ENCODE measurements at places on chromosomes 1 and 21.

GRCh38 chr1:64242895-64243756 lies 39.7 kb downstream of the UBE2U start:
- DNase-seq, result peak; percentile 33

DNA sequence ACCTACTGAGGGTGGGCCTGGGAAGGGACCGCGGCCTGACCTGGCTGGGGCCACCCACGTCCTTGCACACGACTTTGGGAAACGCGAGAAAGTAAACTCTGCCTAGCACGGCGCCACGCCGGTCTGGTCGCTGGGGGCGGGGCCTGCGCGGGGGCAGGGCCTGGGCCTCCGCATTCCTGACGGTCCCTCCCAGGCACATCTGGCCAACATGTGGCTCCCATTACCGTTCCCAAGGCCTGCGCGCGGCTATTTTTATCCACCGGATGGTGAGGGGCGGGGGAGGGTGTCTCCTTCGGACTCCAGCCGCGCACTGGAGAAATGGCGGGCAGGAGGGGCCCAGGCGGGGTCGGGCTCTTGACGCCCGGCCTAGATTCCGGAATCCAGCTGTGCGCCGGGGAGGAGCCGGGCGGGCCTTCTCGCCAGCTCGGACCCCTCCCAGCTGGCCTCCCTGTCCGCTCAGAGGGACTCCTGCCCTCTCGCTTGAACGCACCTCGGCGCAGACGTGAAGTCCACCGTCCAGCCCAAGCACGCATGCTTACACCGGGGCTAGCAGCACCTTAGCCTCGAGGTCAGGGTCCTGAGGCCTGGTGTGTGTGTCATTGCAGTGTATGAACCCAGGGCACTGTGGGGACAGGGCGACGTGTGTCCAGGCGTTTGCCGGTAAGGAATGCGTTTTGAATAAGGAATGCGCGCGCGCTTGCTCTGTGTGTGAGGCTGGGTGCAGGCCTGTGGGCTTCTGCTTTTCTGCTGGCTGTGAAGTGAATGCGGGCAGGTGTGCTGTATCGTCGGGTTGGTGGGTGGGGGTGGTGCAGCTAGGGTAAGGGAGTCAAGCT lies 2.1 kb downstream of the EVA1B start:
- peak; percentile 90 for DNase-seq

DNA sequence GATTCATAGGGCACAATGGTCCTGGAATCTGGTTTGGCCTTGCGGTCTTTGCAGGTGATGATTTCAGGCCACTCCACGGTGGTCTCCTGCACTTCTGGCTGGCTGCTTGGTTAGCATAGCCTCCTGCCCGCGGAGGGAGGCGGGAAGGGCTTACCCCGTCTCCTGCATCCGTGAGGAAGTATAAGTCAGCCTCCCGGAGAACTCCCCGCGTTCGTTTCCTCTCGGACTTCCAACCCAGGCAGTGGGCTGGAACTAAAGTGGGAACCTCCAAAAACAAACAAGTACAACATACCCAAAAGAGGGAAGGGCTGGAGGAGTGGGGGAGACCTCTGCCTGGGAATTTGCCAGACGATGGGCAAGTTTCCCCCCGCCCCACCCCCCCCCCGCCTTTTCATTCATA lies 939 bp upstream of the CCN1 start:
- DNase-seq, result peak; percentile 40

- DNase-seq, result no peak
Observed at GRCh38 chr1:114712977-114713376, 3.6 kb downstream of the NRAS start.
